ENCODE measurements at places on chromosomes 5 and 9.

DNA sequence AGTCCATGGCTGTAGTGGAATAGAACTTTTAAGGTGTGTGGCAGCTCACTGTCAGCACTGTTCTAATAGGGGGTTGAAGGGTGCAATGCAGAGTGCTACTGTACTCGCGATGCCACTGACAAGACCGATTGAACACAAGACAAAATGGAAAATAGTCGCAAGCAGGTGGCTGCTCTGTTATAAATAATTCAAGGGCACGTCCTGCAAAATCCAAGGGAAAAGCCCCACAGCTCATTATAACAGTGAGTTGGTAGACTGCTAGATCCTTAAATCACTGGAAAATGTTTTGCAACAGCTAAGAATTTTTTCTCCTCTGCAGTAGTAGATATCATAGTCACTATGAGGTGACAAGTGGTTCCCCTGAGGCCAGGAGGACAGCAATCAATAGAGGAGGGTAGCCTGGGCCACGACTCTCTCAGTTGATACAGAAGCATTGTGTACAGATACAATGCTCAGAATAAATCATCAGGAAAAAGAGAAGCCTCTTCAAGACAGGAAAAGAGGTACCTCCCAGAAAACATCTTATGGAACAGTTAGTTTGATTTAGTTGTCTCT lies 926.3 kb downstream of the TLE4 start:
- DNase-seq = no peak

DNA sequence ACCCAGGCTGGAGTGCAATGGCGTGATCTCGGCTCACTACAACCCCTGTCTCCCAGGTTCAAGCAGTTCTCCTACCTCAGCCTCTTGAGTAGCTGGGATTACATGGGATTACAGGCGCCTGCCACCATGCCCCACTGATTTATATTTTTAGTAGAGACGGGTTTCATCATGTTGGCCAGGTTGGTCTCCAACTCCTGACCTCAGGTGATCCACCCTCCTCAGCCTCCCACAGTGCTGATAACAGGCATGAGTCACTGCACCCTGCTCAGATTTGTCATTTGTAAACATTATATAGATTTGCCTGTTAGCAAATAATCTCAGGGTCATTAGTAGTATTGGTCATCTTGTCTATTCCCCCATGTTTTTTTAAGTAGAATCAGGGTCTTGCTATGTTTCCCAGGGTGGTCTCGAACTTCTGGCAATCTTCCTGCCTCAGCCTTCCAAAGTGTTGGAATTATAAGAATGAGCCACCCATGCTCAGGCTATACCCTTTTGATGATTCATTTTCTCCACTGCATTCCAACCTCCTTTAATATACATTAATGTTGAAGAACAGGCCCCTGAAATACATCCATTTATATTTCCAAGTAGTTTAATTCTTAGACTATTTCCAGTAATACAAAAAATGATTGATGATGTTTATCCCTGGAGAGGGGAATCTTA lies 17.3 kb downstream of the CENPH start:
- no peak for DNase-seq

DNA sequence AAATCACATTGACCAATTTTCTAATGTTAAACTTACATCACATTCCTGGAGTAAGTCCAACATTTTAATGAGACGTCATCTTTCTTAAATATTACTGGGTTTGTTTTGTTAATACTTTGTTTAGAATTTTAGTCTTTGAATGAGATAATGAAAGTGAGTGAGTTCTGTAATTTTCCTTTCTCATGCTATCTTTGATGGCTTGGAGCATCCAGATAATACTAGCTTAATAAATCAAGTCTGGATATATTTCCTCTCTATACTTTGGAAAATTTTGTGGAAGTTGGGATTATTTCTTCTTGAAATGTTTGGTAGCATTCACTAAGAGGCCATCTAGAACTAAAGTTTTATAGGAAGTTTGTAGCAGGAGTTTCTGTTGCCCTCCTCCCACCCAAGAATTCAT lies 90.8 kb upstream of the IL7R start:
- DNase-seq = no peak

DNA sequence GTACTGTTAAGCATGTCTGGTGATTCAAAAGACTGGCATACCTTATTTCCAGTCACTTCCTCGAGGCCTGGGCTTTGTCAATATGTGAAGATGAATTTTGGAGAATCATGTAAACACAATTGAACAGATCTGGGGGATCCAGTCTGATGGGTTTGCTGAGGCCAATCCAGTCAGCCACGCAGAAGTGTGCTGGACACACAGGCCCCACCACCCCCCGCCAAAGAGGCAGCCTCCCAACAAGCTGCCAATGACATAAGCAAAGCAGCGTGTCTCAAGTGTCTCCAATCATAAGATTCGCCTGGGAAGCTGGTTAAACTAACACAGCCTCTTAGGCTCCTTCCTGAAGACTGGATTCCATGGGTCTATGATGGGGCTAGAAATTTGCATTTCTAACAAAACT lies 192.9 kb upstream of the KLF9 start:
- no peak for DNase-seq

GRCh38 chr9:109408759-109409462 lies 88.1 kb upstream of the EPB41L4B start:
- DNase-seq = no peak

DNA sequence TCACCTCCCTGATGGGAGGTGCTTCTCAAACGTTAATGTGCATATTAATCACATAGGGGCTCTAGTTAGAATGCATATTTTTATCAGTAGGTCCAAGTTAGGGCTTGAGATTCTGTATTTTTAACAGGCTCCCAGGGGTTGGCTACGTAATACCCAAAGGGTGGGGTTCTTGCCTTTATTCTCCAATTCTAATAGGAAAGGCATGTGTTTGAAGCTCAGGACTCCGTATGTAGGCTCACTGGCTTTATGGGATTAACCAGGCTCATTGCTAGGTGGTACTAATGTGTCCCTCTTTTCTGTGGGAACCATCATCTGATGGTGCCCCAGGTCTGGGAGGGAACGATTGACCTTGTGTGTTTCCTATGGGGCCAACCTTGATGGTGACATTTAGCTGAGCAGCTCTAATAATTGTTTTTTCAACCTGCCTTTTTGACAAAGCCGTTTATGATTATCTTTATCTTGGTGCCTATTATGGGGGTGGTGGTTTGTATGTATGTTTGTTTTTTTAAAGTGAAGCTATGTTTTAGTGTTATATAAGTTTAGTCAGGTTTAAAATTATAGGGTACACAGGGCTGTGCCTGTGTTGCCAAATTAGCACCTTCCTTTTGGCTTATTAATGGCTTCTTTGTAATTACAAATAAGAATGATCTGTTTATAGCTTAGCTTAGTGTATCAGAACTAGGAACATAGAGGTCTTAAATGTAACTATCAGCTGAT lies 20.8 kb downstream of the TJP2 start:
- no peak for DNase-seq

GRCh38 chr5:154196955-154197652 lies 6.6 kb downstream of the GALNT10 start:
- DNase-seq = no peak

DNA sequence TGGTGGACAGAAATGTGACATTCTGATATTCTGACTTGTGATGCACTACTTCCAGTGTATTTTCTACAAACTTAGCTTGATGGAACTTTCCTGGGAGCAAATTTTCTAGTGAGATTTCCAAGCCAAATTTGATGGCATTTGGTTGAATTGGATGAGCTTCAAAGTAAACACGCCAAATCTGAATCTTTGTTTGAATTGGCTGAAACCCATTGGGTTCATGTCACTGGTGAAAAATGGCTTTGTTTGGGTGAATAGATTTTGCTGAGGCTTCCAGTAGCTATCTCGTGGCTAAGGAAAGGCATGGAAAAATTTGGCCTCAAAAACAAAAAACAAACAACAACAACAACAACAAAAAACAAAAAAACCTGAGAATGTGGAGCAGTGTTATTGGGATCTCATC lies 271.1 kb upstream of the RPS23 start:
- DNase-seq = no peak

DNA sequence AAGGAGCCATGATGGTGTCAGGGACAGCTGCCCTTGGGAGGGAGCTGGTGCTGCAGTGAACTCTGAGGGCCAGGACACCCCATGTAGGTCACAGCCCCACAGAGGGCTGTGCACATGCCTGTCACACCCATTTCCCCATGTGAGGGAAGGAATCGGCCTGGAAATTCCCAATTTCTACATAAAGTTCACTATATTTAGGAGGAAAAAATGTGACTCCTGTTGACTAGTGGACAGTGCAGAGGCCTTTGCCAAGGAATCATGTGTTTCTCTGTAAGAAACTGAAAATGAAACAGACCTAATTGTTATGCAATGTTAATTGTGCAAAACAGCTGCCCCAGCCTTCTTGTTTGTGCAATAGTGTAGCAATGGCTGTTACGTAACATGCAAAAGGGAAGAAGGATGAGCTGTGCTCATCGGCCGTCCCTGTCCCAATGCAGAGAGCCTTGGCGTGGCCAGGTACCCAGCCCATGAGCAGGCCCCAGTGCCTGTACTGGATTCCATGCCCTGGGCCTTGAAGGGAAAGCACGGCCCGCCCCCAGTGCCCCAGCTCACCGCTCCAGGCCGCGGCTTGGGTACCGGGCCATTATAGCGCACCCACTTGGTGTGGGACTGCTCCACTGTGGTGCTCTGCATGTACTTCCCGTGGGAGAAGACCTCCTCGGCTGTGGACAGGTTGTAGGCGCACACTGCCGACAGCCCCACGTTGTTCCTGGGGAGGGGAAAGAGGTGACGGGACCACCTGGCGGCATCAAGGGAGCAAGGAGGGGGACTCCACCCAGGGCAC lies 70.0 kb downstream of the SECISBP2 start:
- DNase-seq = no peak

- no peak for DNase-seq
Observed at GRCh38 chr9:130292106-130292505, 26.5 kb downstream of the HMCN2 start.

GRCh38 chr9:68629042-68629441 lies 76.0 kb upstream of the PIP5K1B start:
- DNase-seq = no peak

- DNase-seq = no peak
Observed at GRCh38 chr9:81579381-81579780, 110.0 kb downstream of the TLE1 start.

- no peak for DNase-seq
Observed at GRCh38 chr9:130051855-130052254, 1.9 kb upstream of the GPR107 start.

DNA sequence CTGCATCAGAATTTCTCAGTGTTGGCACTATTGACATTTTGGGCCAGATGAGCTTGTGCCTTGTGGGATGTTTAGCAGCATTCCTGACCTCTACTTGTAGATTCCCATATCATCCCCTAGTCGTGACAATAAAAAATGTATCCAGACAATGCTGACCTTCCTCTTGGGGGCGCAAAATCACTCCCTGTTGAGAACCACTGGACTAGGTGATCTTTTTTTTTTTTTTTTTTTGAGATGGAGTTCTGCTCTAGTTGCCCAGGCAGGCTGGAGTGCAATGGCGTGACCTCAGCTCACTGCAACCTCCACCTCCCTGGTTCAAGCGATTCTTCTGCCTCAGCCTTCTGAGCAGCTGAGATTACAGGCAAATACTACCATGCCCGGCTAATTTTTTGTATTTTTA lies 22.6 kb downstream of the STXBP1 start:
- no peak for DNase-seq

- DNase-seq = no peak
Observed at GRCh38 chr5:115709585-115709984, 83.7 kb upstream of the TMED7 start.

- no peak for DNase-seq
Observed at GRCh38 chr5:67142816-67143215, 53.8 kb downstream of the CD180 start.

DNA sequence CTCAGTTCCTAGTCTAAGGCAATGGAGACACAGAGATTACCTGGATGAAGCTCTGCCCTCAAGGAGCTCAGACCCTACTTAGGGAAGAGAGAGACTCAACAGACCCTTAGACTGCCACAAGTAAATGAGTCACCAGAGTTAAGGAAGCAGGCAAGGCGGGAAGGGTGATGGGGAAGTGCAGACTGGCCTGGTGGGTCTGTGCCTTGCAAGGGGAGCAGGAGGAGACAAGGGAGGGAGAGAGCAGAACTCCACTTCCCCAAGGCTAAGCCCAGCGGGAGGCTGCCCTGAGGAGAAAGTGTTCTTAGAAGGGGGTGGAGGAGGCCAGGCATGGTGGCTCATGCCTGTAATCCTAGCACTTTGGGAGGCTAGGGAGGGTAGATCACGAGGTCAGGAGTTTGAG lies 83.7 kb downstream of the HRH2 start:
- no peak for DNase-seq

- no peak for DNase-seq
Observed at GRCh38 chr5:93724791-93725190, 16.6 kb downstream of the POU5F2 start.

DNA sequence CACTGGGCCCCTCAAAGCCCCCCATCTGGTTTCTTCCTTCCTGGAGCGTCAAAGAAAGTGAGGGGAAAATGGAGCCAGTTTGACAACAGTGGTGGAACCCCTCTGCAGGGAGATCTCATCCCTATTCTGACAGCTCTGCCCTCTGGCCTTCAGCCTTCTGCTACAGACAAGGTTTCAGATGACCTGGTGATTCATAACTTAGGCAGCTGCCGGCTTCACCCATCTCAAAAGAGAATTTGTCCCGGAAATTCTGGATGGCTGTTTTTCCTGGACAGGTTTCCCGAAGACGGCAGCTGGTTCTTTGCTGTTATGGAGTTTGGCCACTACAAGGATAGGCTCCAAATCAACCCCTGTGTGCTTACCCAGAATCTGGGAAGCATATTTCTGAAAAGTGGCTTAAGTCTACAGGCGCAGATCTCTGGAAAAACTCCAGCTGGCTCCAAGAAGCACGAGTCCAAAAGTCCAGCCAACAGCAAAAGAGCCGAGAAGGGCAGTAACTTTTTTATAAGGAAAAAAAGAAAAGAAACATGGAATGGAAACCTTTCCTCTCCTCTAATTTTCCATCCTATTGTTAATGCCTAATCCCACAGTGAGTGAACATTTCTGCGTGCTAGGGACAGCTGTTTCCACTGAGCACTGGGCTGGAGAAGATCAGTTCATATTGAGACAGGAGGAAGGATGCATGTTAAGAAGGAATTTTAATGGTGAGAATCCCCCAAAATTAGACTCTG lies 54.5 kb downstream of the ZNF366 start:
- DNase-seq = no peak

DNA sequence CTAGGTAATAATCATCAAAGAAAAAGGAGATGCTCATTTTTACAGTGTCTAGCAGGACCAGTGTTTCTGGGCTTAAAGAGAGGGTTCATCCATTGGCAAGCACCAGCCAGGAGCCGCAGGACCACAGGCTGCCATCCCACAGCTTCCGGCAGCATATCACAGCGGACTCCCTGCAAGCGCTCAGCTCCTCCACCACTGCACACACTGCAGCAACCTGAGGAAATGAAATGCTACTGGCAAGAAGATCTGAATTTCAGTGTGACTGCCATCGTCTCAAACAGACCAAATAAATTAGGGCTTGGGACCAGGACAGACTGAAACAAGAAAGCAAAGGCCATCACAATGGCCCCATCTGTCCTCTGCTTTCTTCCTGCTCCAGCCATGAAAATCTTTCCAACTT lies 114.2 kb downstream of the TTC39B start:
- no peak for DNase-seq

DNA sequence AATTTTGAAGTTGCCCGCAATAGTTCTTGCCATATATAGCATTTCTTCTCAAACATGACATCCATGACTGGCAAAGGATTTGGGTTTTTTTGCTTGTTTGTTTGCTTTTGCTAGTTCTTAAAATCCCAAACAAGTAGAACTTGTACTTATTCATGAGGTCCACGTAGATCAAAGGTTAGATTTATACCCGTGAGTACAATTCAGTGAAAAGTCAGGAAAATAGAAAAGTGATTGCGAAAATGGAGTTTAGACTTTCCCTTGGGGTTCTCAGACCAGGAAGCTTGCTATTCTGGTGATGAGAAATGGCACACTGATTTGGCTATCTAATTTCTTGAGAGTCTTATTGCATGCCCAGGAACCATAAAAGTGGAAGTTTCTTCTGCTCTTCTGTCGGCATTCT lies 304.7 kb downstream of the CTNND2 start:
- no peak for DNase-seq

All from T follicular helper cell (primary cell).